Iris pigment epithelial cell (primary cell): ENCODE measurements at places on chromosomes 12 and 14.

GRCh38 chr14:62468946-62469345 is 576.3 kb downstream of the KCNH5 start:
- no peak for DNase-seq

DNA sequence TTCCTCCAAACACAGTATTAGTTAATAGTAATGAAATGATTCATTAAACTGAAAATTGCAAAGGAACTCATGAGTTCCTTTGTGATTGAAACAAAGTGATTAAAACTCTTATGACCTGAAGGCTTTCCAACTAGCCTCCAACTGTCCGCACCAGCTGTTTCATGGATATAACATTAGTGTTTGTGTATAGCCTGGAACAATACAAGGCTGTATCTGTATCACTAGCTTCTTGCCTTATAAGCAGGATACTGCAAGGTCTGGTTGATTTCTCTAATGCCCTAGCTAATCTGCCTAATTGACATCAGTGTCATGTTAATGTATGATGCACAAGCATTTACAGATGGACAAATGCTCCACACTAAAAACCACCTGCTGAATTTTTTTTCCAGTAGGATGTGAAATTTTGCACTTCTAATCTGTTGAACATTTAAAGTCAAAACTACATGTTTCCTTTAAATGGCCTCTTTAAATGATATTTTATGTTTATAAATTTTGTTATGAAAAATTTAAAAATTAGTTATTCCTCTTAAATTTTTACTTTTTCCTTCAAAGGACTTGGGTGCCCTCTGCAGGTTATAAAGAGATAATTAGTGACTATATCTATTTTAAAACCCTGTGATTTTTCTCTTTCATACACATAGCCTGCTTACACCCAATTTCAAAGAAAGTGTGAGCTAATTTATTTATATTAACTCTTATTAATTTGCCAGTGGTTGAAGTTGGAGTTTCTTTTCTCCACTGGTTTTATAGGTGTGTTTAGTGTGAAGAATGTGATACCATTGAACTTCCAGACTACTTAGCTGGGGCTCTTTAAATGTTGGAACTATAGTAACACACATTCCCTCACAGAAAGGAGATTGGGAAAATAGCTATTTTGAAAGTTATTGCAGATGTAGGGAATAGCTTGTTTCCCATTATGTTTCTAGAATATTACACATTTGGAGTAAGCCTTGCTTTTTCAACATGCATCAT is 25.4 kb downstream of the AP5M1 start:
- peak; percentile 34 for DNase-seq

GRCh38 chr12:48545833-48546469 is 20.5 kb downstream of the OR8S1 start:
- DNase-seq: no peak

DNA sequence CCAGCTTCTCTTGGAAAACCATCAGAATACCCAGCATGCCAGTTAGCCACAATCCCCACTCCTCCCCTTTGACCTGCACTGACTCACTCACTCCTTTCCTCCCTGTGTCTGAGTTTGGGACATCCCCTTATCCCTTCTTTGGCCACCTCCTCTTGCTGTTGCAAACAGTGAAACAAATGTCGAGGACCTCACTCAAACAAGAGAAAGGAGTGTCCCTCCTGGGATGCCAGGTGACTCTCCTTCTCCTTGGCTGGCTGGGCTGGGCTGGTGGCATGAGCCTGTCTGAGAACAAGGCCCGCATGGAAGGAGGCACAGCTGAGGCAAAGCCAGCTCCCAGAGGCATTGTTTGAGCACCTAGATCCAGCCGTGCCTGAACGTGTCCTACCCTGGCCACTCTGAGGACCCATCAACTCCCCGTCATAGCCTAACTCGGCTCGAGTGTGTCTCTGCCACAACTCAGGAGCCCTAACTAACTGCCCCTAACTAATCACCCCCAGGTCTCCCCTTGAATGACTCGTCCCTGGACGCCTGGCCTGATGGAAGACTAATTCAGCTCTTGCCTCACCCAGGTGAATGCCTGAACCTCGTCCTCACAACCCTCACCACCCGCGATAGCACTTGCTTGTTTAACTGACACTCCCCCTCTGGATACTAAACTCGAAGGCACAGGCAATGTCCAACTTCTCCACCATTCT is 43.0 kb downstream of the NCOR2 start:
- peak; percentile 84 for DNase-seq

GRCh38 chr12:10867381-10867780 is 16.7 kb downstream of the PRH1 start:
- no peak for DNase-seq

DNA sequence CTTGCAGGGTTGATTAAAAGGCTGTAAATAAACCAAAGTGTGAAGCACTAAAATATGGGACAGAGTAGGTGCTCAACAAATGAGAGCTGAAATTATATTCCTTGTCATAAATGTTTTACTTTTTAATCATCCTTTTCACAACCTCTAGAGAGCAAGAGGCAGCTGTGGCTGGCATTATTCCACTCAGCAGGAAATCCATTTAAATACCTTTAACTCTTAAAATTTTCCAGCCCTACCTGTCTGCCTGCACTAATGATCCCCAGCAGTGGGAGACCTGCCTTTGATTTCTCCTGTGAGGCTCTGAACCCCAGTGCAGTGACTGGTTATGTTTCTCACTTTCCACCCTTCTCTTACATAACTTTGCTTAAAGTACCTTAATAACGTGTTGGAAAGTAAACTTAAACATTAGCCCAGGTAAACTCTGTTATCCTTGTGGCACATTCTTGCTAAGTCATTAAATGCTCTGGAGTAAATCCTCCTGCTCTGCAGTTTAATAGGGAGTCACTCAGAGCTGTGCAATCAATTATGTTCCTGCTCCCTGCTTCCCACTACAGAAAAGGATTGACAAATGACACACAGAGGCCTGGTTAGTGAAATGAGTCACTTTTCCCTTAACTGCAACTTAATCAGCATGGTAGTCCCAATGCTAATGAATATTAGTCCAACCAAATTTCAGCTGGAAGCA is 755.7 kb upstream of the USP15 start:
- DNase-seq: no peak

DNA sequence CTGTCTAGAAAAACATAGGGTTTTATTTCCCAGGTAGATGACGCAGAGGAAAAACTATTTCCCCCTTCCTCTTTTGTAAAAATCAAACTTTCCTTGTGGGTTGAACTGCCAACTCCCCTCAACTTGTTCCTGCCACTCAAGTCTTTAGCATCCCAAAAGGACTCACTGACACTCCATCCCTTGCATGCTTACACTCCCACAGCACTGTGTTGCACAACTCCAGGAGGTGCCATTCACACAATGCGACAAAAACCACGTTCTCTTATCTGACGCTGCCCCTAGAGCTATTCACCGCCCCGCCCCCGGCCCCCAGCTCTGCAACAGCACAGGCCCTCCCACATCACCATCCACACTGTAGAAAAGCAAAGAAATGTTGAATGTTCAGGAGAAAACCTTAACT is 16.9 kb upstream of the STON2 start:
- DNase-seq: no peak

GRCh38 chr14:56964895-56965294 is 154.6 kb upstream of the OTX2 start:
- no peak for DNase-seq

- peak; percentile 5 for DNase-seq
These were observed 369.8 kb downstream of the EMP1 start for GRCh38 chr12:13566292-13566691.

GRCh38 chr12:106342397-106343213 is 14.9 kb upstream of the POLR3B start:
- DNase-seq: peak; percentile 71
